IMR-90 (cell line): ENCODE measurements at places on chromosomes 6 and 20.

GRCh38 chr6:152815230-152815872 lies 64.8 kb downstream of the VIP start:
- DNase-seq: no peak

GRCh38 chr6:33249732-33250630 lies 21.7 kb downstream of the VPS52 start:
- DNase-seq: peak; percentile 88

DNA sequence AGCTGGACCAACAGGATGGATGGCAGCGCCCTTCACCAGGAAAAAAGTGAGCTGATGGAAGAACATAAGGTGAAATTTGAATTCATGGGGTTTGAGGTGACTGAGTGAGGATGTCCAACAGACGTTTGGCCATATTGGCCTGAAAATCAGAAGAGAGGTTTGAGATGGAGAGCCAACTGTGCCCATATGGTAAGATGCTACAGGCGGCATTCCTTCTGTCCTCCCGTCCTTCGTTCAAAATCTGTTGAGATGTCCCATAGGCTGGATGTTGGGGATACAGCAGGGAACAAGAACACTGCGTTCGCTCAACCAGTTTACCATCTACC lies 468 bp upstream of the CMTR1 start:
- DNase-seq: no peak

- DNase-seq: peak; percentile 52
These were observed 109.4 kb upstream of the NEDD9 start for GRCh38 chr6:11341867-11342266.

GRCh38 chr20:18465536-18466200 lies 1.2 kb downstream of the DZANK1 start:
- no peak for DNase-seq
